HL-60 (cell line): ENCODE measurements at places on chromosomes 2 and 18.

- no peak for DNase-seq
Observed at GRCh38 chr2:142415461-142415860, 284.6 kb upstream of the LRP1B start.

GRCh38 chr2:75844651-75845050 lies 133.9 kb upstream of the GCFC2 start:
- DNase-seq, result no peak

- DNase-seq, result no peak
Observed at GRCh38 chr2:238670111-238670585, 177.7 kb upstream of the TWIST2 start.

- DNase-seq, result no peak
Observed at GRCh38 chr2:88737385-88737784, 45.9 kb downstream of the RPIA start.

- DNase-seq, result no peak
Observed at GRCh38 chr2:84939426-84940087, 31.4 kb upstream of the KCMF1 start.

GRCh38 chr2:8576525-8577167 lies 105.2 kb upstream of the ID2 start:
- DNase-seq, result peak; percentile 61

DNA sequence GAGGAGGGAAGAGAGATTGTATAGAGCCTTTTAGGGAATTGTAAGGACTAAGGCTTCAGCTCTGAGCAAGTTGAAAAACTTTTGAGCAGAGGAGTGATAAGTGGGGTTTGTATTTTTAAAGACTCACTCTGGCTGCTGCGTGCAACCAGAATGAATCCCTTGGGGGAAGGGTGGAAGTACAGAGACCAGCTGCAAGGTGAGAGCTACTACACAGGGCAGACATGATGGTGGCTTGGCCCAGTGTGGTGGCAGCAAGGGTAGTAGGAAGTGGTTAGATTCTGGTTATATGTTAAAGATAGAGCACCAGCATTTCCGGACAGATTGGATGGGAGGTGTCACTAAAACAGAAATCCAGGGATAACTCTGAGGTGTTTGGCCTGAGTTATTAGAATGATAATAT lies 10.1 kb upstream of the SESTD1 start:
- peak; percentile 52 for DNase-seq

GRCh38 chr2:99776906-99777646 lies 287.3 kb upstream of the REV1 start:
- DNase-seq, result no peak

DNA sequence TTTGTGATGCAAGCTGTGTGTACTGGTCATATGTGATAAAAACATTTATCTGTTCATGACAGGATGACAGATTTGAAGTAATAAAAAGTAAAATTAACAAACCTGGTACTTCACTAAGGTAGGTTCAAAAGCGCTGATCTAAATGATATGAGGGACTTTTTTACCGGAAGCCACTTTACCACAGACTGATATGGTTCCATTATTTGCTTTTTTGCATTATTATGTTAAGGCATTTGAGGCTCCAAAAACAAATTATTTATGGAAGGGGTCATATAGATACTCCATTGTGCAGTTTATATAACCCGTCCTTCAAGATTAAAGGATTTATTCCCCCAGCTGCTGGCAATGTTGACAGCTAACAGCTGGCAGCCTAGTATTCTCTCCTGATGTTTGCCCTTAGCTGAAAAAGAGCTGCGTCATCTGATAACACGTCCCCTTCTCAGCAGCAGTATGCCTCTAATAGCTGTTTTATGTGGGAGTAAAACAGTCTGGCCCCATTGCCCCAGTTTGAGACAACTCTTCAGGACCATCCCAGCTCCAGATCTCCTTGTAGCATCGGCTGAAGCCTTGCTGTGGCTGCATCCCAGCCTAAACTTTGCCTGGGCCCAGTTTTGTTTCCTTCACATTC lies 84.8 kb upstream of the XIRP2 start:
- no peak for DNase-seq

DNA sequence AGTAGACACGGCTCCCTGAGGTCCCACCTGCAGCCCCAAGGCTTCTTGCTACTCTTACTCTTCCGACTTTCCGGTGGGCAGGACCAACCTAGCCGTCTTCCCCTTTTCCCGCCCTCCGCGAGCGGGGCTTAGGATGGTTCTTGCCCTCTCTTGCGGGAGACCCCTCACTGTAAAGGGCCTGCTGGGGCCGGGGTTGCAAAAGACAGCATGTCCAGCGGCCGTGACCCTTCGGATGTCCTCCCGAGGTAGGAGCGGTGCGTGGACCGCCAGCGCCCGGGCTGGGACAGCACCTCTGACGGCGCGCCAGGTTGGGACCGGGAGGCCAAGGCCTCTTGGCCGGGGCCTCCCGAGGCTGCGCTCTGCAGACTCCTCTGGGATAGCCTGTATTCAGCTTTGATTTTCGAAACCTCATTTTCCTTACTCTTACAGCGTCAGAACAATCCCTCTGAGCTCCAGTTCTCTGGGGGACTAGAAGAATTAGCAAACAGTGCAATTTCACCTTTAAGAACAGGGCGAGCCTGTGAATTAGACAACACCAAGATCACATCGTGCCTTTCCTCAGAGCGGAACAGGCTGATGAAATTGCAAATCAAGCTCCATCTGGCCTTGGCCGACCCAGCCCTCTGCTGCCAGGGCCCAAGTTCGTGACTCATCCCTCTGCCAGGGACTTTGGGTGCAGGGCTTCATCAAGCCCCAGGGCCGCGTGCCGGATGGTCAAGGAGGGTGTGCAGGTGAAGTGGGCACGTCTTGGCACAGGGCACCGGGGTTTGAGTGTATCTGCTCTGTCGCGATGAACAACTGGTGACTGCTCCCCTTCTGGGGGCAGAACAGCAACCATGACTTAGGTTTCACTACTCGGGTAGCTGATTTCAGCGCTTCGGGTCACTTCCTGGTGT lies 777 bp downstream of the MOCOS start:
- no peak for DNase-seq

- no peak for DNase-seq
Observed at GRCh38 chr2:85222792-85223191, 89.6 kb downstream of the TCF7L1 start.

- DNase-seq, result no peak
Observed at GRCh38 chr2:182503886-182504285, 77.0 kb upstream of the PDE1A start.

- no peak for DNase-seq
Observed at GRCh38 chr2:174753038-174753633, 11.1 kb downstream of the CHRNA1 start.

GRCh38 chr2:100470898-100471514 lies 724 bp downstream of the NMS start:
- no peak for DNase-seq

GRCh38 chr2:166158546-166158945 lies 30.7 kb upstream of the SCN1A start:
- no peak for DNase-seq

GRCh38 chr2:229511524-229511923 lies 202.8 kb downstream of the DNER start:
- DNase-seq, result no peak

DNA sequence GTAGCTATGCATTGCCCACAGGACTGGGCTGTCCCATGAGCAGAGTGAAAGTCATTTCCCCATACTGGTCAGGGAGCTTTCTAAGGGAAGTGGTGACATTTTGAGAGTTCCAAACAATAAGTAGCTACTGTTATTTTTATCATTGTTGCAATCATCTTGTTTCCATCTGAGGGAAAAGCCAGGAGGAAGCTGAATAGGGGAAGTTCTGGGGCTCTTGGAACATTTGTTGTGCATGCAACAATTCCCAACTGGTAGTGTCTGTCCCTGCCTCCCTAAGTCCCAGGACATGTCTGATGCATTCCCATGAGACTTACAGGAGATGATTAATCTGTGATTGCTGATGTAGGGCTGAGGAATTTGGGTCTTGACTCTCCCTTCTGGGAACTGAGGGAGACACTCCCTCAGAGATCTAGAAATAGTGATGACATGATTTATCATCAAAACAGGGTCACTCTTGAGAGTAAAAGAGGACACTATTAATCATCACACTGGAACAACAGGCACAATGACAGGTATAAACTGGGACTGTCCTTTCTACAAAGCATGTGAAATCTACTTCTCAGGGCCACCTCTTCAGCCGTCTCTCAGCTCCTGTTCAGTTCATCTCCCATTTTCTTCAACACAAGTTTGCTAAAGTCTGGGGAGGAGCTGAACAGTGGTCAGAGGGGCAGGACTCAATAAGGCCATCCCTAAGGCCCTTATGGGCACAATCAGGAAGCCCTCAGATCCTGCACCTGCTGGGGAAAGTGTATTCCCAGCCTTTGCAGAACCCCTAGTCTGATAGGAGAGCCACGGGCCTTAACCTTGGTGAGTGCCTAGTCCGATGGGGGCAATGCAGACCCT lies 28.0 kb upstream of the MARCO start:
- DNase-seq, result no peak

GRCh38 chr2:220469201-220469600 lies 841.8 kb downstream of the SLC4A3 start:
- DNase-seq, result no peak

GRCh38 chr2:227813229-227813561 lies 447 bp upstream of the CCL20 start:
- no peak for DNase-seq

GRCh38 chr2:34827398-34827797 lies 1228.3 kb upstream of the FAM98A start:
- DNase-seq, result no peak

DNA sequence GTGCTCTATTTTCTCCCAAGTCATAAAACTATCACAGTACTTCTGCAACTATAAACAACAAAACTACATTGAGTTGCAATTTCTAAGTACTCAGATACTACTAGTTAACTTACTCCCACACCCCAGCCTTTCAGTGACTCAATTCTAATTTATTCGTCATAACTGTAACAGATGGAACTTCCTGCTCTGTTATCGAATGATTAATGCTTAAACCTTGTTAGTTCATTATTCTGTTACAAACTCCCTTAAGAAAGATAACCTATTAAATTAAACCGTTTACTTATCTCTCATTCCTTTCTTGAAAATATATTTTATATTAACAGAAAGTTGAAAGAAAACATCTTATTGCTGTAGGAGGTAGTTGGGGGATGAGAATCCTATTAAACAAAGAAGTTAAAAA lies 17.0 kb downstream of the TNFAIP6 start:
- DNase-seq, result no peak

DNA sequence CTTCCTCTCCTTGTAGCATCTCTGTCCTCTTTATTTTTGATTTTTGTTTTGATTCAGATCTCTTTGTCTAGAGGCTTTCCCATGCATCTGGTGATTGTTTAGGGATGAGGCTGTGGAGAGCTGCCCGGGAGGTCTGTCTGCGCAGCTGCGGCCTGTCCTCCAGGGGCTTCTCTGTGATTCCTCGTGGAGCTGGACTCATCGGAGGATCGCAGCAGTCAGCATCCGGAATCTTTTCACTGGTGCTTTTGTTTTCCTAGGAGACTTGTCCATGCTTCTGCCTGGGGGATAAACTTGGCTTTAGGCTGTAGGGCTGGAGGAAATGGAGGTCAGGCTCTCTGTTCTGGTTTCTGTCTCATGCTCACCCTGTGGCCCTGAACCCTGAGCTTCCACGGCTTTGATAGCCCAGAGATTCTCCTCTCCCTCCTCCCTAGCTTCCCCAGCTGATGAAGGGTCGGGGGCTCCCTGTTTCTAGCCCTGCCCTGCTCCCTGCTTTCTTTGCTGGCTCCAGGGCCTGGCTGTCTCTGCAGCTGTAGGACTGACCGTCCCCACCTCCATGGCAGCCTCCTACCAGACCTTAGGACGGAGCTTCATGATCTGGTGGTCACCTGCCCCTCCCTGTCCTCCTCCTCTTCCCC lies 35.5 kb downstream of the ZNF532 start:
- no peak for DNase-seq

- no peak for DNase-seq
Observed at GRCh38 chr2:28452534-28453081, 43.3 kb upstream of the PLB1 start.

- no peak for DNase-seq
Observed at GRCh38 chr18:11800566-11801334, 50.5 kb upstream of the CHMP1B start.

GRCh38 chr2:73256618-73256922 lies 22.5 kb downstream of the CCT7 start:
- DNase-seq, result no peak

GRCh38 chr18:42436222-42436765 lies 481.3 kb downstream of the PIK3C3 start:
- DNase-seq, result no peak

GRCh38 chr2:218187296-218188015 lies 20.7 kb upstream of the CXCR1 start:
- DNase-seq, result no peak

DNA sequence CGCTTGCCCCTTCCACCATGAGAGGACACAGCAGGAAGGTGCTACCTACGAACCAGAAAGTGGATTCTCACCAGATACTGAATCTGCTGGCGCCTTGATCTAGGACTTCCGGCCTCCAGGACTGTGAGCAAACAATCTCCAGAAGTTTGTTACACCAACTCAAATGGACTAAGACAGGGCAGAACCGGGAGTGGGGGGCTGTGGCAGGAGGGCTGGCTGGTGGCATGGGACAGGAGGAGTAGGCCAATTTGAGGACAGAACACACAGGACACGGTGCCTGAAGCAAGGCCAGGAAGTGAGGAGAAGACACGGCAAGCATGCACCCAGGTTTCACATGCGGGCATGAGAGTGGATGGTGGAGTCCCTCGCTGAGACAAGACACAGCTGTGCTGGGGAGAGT lies 40.1 kb downstream of the CRACDL start:
- no peak for DNase-seq

- DNase-seq, result no peak
Observed at GRCh38 chr2:29056452-29056851, 17.9 kb downstream of the PCARE start.

DNA sequence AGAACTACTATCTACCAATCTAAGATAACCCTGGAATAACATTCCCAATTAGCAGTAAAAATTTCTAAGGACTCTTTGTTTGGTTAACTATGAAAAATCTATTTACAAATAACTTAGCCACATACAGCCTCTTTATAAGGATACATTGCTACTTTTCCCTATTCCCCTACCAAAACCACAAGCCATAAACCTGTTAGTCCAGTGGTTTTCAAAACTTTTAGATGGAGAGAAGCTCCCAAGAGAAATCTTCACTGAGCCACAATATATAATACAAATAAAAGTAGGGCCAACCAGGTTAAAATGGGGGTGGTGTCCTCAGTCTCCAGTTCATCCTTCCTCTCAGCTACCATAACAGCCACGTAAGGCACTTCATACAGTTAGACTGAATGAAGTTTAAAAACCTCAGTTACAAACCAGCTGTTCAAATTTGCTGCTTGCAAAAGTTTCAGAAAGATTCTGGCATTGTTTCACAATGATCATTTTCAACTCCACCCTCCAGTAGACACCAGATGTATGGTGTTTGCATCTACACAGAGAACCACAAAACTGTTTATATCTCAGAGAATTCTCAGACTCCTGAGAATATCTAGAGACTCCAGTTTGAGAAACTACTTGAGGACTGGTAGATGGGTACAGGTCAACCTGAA lies 26.0 kb downstream of the SOS1 start:
- peak; percentile 61 for DNase-seq

DNA sequence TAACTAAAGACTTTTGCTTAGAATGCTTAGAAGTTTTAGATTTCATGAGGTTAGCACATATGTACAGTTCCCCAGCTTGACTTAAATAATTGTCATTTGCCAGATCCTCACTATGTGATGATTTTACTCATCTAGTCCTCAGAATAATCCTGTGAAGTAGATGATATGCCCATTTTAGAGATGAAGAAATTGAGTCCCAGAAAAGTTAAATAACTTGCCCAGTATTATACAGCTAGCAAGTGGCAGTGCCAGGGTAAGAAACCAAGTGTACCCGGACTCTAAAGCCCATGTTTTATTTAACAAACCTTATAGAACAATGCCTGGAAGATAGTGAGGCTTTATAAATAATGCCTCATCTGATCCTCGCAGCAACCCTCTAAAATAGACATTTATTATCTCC lies 28.3 kb downstream of the SPDYA start:
- no peak for DNase-seq
